ENCODE measurements at places on chromosomes 2 and 18. TPM values are rescaled to one million over a fixed set of nuclear protein-coding genes. Genes with fewer than 3 reads are reported as not detected.

DNA sequence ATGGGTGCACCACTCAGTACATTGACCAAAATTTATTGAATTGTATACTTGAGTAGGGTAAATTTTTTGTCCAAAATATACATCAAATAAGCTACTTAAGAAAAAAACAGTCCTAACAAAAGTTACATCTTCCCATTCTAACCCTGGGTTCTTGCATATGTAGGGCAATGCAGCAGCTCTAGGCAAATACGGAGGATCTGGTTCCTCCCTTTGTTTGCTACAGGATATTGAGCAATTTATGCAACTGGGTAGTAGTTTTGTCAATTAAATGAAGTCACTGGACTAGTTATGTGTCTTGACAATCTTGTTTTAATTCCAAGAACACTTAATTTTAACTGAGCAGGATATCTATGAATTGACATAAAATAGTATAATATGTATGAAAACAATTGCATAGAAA, 1507.2 kb upstream of the PIK3C3 start:
- H3K4me1 ChIP-seq: no peaks in the 10 kb centered on the region
- H3K27ac ChIP-seq: no peak overlapping the region
- no peak overlapping the region for H3K4me3 ChIP-seq
- DNase-seq: no peak
- H3K36me3 ChIP-seq: no peaks in the 10 kb centered on the region

- H3K27me3 ChIP-seq: no peaks in the 10 kb centered on the region
- H3K4me1 ChIP-seq: no peaks in the 10 kb centered on the region
- no peak for DNase-seq
- H3K36me3 ChIP-seq: no peaks in the 10 kb centered on the region
- H3K4me3 ChIP-seq: no peak overlapping the region
Measured at GRCh38 chr18:31154181-31154580, 8.5 kb downstream of the DSC1 start.

CPLX4 gene
- total RNA-seq: not detected

GRCh38 chr2:186887107-186888090, 38.4 kb upstream of the ZSWIM2 start:
- no peaks in the 10 kb centered on the region for H3K4me1 ChIP-seq
- no peaks in the 10 kb centered on the region for H3K36me3 ChIP-seq
- no peaks in the 10 kb centered on the region for H3K27me3 ChIP-seq
- no peak overlapping the region for H3K27ac ChIP-seq
- DNase-seq: no peak
- no peak overlapping the region for H3K4me3 ChIP-seq

GRCh38 chr2:17104454-17104853, 413.8 kb downstream of the RAD51AP2 start:
- H3K4me3 ChIP-seq: no peak overlapping the region
- no peaks in the 10 kb centered on the region for H3K4me1 ChIP-seq
- no peaks in the 10 kb centered on the region for H3K27me3 ChIP-seq

CCDC141 gene
- total RNA-seq: 2.6 TPM

DNA sequence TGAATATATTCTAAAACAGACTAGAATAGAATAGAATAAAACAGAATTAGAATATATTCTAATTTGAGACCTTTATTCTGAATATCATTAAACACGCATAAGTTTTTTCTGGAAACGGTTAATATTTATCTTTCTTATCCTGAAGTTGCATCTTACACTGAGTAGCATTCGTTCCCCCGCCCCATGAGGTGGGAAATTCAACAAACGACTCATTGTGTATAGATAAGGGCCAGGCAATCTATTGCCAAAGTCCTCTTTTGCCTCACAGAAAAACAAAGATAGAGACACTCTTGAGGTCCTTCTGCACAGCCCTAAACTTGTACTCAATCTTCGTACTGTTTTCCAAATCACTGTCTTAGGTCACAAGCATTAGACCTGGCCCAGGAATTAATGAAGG, 98.1 kb downstream of the COL6A3 start:
- no peaks in the 10 kb centered on the region for H3K36me3 ChIP-seq
- no peak overlapping the region for H3K4me3 ChIP-seq
- H3K4me1 ChIP-seq: no peaks in the 10 kb centered on the region
- H3K27me3 ChIP-seq: no peaks in the 10 kb centered on the region

DNA sequence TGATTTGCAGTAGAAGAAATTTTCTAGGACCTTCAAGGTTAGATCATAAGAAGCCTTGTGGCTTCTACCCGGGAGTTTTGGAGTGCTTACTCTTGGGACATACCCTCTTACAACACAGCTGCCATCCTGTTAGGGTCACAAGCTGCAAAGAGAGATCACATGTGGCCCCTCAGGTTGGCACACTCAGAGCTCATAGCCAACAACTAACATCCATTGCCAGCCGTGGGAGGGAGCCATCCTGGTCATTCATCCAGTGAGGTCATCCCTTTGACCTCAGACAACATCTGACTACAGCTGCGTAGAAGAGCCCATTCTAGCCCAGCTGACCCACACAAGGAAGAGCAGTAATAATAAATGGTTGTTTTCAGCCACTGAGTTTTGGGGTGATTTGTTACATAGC, 76.9 kb upstream of the NABP1 start:
- DNase-seq: no peak
- H3K4me3 ChIP-seq: no peak overlapping the region
- peaks cover 9% of the 10 kb centered on the region for H3K27me3 ChIP-seq
- H3K27ac ChIP-seq: no peak overlapping the region

ACTR3 gene
- 580 TPM for total RNA-seq

ALKAL2 gene
- not detected for total RNA-seq

PSMD1 gene
- 80.0 TPM for total RNA-seq

DNA sequence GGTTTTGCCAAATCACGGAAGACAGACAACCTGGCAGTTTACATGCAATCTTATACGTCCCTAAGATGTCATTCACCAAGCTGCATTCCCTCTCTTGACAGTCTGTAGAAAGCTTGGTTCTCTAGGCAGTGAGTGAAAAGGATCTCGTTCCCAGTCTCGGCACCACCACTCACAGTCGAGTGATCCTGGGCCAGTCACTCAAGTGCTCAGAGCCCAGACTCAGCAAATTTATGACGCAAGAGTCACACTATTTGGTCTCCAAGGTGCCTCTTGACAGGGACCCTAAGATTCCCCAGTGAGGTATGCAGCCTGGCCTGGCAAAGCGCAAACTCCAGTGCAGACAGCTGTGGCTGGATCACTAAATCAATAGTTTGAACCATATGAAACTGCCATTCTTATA, 77.9 kb downstream of the EIPR1 start:
- H3K27ac ChIP-seq: no peak overlapping the region
- no peak overlapping the region for H3K4me3 ChIP-seq
- no peaks in the 10 kb centered on the region for H3K27me3 ChIP-seq

CLASP1 gene
- 64.6 TPM for total RNA-seq

All from activated CD4-positive, alpha-beta memory T cell treated with anti-CD3 and anti-CD28 coated beads, Interleukin-2, amount 10 ng/mL, durations not matched to agents 7 days and 5 days (primary cell).